SHP77 treated with DMSO at 0.1 percent for 48 hours (cell line): ENCODE measurements at places on chromosomes 6 and 20.

DNA sequence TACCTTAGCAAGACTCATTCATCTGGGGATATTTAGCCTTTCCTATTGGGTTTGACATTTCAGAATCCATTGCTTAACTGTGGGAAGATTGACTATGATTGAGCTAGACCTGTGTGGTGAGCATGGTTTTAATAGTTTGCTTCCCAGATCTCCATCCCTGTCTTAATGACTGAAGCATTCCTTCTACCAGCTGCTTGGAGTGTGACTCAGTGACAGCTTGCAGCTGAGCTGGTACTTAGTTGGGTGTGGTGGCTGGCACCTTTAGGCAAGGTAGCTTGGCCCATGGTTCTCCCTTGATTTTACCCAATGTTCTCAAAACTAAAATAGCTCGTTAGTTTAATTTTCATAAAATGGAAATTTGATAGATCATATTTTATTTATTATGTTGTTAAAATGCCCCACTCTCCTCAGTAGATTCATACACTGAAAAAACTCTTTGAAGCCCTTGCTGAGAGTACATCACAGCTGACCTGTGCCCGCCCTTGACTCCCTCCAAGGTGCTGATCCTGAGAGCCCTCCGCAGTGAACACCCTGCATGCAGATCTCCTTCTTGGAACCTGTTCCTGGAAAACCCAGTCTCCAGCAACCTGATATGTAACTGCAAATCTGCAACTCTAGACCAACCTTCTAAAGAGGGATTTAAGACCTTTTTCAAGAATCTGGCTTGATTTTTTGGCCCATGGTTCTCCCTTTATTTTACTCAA, 19.1 kb downstream of the DOK5 start:
- DNase-seq: no peak

DNA sequence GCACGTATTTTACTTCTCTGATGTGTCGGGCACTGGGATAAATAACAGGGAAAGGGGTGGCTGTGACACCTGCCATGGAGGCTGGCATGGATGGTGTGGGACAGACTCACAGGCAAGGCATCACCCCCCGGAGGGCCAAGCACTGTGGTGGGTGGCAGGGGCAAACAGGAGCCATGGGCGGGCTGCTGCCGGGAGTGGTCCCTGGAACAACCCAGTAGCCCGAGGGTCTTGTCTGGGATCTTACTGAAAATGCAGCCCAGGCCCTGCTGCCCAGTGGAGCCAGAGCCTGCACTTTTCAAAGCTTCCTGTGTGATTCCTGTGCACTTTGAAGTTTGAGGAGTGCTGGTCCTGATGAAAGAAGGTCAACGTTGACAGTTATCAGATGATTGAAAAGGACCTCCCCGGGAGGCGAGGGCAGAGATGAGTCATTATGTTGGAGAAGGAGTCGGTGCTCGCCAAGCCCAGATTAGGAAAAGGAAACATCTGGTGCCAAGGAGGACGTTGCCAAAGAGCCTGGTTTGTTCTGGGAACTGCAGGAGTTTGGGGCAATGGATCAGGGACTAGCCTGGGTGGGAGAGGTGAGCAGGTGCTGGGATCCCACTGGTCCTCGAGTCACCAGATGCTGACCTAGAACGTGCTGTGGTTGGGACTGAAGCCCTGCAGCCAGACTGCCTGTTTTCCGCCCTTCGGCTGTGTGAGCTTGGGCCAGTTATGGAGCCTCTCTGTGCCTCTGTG, 130.0 kb upstream of the GGTLC1 start:
- DNase-seq: no peak

- DNase-seq: no peak
Measured at GRCh38 chr20:6388671-6389197, 265.9 kb upstream of the FERMT1 start.

- no peak for DNase-seq
Measured at GRCh38 chr20:46388937-46389336, 17.5 kb downstream of the ELMO2 start.

DNA sequence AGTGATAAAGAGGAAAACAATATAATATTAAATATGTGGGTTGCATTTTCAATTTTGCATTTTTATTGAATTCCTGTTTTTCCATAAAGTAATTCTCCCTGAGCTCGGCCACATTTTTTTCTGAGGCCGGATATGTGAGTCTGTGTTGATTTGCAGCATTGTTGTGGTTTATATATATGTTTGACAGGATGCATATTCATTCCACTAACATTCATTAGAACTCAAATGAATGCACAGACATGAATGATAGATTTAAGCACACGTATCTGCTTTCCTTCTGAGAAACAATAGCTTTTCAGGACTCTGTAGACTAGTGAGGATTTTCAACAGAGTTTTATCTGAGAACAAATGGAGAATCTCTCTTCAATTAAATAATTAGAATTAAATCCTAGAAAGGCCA, 10.6 kb upstream of the EXOC2 start:
- no peak for DNase-seq

DNA sequence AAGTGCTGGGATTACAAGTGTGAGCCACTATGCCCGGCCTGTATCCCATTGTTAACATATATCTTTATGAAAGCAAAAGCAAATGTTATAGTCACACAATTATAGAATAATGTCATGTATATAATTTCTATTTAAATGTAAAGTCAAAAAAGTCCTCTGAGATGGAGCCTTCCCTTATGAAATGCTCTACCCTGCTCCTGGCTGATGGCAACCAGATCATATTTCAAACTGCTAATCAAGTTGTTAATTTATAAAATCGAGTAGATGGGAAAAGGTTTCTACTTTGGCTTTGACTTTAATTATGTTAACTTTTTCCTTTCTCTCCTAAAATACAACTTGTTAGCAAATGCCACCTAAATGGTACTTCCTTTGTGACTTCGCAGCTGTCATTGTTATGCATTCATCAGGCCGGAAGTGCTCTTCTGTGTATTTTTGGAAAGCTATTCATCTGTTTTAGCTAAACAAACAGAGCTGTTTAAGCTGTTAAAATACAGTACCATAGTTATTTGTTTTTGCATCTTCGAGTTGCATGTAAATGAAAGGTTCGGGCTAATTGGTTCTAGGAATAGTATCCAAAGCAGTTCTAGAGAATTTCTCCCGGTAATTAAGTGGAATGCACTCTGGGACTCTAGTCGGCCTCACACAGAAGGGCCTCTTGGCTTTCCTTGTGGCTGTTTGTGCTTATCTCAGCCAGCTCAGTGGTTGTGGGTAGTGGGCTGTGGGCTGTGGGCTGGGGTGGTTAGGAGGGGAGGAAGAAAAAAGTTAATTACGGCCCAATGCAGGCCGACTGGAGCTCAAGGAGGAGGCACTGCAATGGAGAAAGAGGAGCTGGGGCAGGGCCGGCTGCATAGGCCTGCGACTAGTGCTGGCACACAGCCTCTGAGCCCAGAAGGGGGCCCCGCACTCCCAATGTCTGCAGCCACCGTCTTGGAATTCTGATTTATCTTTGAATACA, 34.8 kb downstream of the SLC35D3 start:
- DNase-seq: peak; percentile 50

- no peak for DNase-seq
Measured at GRCh38 chr6:99882128-99882702, 111.8 kb downstream of the MCHR2 start.

DNA sequence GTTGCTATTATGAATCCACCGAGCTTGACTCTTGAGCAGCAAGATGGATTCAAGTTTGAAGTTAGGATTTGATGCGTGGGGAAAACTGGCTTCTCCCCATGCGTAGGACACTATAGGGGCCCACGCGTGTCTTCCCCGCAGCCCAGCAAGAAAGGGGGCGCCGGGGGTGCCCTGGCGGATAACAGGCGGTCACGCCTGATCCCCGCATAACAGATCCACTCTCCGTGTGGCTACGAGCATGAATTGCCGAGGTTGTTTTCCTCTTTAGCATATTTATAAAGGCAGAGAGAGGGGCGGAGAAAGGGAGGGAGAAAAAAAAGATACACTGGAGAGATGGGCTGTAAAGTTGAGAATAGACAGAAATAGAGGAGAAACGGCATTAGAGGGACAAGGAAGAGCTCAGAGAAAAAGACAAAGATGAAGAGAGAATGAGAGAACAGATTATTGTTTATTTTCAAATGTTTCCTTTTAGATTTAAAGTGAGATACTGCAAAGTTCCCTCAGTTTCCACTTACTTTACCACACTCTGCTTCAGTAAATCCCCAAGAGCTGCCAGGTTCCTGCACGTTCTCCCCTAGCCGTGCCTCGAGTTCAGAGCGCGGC, 32.0 kb downstream of the TFAP2A start:
- DNase-seq: no peak

DNA sequence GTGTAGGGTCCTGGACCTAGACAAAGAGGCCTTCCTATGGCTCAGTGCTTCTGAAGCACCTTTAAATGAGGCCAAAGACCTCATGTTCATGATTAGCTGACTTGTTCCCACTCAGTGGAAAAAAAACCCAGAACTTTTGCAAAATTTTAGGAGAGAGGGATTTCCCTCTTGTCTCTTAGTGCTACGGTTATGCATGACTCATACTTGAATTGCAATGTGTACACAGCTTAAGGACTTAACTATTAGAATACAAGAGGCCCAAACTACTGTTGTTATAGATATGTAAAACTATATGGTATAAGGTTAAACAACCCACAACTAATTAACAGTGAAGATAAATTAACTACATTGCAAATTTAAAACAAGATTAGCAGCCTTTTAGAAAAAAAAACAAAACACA, 32.3 kb upstream of the HLA-A start:
- no peak for DNase-seq

DNA sequence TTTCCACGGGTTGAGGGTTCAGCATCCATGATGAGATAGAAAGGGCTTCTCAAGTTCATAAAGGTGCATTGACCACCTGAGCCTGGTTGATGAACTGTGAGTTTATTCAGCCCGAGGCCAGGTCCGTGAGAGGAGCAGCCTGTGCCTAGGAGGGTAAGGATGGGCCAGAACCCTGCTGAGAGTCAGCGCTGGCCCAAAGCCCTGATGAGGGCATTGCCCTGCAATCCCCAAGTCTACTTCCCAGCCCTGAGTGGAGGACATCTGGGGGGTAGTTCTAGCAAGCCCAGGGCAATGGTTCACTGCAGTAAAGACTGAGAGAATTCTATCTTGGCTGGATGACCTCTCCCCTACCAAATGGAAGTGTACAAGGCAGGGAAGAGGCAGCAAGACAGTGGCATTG, 123.3 kb upstream of the NXT1 start:
- DNase-seq: no peak

DNA sequence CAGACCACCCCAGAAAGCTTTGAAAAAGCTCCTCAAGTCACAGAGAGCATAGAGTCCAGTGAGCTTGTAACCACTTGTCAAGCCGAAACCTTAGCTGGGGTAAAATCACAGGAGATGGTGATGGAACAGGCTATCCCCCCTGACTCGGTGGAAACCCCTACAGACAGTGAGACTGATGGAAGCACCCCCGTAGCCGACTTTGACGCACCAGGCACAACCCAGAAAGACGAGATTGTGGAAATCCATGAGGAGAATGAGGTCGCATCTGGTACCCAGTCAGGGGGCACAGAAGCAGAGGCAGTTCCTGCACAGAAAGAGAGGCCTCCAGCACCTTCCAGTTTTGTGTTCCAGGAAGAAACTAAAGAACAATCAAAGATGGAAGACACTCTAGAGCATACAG, 39.6 kb downstream of the ZBTB2 start:
- no peak for DNase-seq

DNA sequence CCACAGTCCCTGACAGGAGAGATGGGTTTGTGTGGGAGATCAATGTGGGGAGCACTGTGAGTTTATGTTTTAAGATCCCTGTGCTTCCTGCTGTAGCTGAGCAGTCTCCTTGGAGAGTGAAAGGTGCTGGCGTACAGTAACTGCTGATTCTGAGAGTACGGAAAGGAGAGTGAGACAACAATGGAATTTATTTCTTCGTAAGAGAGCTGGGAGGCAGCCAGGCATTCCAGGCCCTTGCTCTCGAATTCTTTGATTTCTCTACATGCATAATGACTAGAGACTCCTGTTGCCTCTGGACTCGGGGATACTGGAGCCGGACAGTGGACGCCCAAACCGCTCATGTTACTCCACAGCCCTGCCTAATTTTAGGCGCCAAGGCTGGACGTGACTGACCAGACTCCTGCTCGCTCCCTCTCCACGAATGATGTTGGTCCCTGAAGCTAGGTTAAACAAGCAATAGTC, 131.0 kb upstream of the PHACTR1 start:
- no peak for DNase-seq

DNA sequence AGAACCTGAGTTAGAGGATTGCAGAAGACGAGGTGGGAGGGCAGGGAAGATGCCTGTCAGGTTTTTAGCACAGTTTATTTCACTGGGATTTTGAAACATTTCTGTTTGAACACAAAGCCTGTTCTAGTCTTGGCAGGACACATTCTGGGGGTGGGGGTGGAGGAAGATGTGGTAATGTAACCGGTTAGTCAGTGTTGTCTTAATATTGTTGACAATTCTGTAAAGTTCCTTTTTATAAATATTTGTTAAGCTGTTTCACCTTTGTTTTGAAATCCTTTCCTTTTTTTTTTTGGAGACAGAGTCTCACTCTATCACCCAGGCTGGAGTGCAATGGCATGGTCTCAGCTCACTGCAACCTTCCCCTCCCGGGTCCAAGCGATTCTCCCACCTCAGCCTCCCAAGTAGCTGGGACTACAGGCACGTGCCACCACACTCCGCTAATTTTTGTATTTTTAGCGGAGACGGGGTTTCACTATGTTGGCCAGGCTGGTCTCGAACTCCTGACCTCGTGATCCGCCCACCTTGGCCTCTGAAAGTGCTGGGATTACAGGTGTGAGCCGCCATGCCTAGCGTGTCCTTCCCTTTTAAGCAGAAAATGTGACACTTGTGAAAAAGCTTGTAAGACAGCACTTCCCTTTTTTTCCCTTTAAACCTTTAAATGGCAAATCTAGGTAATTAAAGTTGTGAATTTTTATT, 20.2 kb downstream of the SLC9A8 start:
- DNase-seq: no peak

GRCh38 chr20:33789109-33789857, 21.9 kb upstream of the CHMP4B start:
- DNase-seq: no peak

GRCh38 chr20:63807654-63808053, 23.4 kb downstream of the ZBTB46 start:
- no peak for DNase-seq

DNA sequence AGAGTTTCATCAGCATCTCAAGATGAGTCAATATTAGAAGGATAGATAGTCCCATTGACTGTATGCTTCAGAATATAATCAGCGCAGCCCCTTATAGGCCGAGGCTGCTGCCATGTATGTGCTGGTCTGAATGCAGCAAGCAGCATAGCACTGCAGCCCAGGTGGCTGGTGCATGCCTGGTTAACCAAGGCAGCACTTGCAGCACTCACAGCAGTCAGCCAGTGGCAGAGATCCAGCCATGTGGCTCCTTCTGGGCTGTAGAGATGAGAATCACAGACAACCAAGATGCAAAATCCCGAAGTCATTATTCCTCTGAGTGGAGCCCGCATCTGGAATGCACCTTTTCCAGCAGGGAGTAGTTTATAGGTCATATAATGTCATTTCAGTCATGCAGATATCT, 251.9 kb downstream of the UST start:
- no peak for DNase-seq
